ENCODE measurements at places on chromosomes 7 and 10.
A peak's percentile ranks its signal among the peaks of the same experiment; 100 is the strongest.

- no peak for DNase-seq
Observed at GRCh38 chr7:116706668-116707126, 34.7 kb downstream of the MET start.

GRCh38 chr10:123847686-123848432, 43.7 kb downstream of the CPXM2 start:
- DNase-seq: no peak

DNA sequence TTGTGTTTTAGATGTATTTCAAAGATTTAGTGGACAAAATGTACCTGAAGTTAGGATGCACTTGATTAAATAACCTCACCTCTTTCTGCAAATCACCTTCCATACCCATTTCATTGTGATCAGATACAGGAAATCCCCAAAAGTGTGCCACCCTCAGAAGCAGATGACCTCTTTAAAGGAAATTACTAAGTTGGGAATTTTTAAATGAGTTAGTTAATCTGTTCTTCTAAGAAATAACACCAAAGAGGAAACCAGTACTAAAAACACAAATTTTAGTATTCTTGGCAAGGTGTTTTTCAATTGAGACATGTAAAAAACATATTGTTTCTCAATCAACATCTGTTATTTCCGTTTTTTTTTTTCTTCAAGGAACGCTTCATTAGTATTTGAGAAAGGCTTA, 4.6 kb upstream of the SEMA3A start:
- no peak for DNase-seq

GRCh38 chr10:107790271-107790670, 625.8 kb upstream of the SORCS1 start:
- no peak for DNase-seq

DNA sequence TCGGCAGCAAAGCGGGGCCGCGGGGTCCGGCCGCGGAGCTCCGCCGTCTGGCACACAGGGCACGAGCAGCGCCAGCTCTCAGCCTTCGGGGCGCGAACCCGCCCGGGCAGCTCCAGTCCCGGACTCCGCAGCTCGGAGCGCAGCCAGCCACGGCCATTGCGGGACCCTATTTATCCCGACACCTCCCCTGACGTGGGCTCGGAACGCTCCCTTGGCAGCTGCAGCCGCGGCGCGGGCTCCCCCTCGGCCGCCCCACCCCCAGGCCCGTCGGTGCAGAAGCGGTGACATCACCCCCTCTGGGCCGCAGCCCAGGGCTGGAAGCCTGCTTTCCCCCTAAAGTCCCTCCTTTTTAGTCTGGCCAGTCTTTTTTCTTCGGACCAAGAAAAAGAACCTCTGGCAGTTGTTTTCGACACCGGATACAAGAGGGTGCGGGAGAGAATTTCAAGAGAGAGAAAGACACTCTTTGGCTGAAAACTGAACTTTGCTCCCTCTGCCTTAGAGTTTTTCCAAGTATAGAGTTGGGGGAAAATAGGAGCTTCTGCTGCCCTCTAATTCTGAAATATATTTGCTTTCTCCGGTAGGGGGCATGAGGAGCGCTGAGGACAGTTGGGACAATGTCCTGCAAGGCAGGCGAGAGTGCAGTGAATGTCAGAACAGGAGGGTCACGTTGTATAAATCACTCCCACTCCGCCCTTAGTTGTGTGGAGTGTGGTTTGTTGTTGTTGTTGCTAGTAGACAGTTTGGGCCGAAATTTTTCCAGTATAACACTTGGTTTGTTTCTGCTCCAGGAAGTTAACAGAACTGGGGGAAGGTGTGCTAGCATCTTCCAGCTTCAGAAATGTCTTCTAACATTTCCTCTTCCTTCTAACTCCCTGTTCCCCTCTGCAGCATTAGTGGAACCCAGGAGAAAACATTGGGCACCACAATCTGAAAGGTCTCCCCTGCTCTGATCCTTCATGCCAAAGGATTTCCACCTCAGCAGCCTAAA, at the start of gene SFRP4:
TSS of gene SFRP4 (minus strand) at position 145 of the 988 bp plus-strand sequence. CDS start 280 bp downstream, outside the sequence.
- DNase-seq: peak; percentile 58

DNA sequence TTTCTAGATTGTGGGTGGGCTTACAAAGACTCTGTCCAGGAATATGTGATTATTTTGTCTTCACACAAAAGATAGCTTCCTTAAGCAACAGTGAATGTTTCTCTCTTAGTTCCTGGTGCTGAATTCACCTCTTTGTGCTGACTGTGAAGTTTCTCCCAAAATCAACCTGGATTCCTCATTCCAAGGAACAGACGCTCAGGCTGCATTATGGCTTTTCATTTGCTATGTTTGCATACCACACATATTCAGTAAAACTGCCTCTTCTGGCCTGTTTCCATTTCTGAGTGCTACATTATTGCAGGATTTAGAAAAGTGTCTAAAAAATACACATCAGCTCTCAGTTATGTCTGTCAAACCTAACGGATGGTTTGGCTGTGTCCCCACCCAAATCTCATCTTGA, 21.5 kb downstream of the MACROH2A2 start:
- no peak for DNase-seq
